HFF-Myc (cell line): ENCODE measurements at places on chromosomes 16 and 17.

DNA sequence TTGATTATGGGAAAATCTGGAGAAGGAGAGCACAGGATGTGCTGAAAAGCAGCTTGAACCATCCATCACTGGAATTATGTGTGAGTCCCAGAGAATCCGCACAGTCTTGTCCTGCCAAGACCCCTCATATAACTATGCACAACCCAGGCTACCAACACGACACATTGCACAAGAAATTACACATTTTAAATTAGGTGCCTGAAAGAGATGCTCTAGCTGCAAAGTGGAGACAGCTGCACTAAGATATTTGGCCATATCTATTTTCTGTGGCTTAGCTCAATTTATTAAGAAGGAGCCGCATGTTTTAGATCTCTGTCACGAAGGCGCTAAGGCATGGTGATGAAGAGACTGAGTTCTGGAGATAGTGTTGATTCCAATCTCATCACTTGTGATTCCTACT is 1308.4 kb downstream of the CDH8 start:
- no peak for DNase-seq

DNA sequence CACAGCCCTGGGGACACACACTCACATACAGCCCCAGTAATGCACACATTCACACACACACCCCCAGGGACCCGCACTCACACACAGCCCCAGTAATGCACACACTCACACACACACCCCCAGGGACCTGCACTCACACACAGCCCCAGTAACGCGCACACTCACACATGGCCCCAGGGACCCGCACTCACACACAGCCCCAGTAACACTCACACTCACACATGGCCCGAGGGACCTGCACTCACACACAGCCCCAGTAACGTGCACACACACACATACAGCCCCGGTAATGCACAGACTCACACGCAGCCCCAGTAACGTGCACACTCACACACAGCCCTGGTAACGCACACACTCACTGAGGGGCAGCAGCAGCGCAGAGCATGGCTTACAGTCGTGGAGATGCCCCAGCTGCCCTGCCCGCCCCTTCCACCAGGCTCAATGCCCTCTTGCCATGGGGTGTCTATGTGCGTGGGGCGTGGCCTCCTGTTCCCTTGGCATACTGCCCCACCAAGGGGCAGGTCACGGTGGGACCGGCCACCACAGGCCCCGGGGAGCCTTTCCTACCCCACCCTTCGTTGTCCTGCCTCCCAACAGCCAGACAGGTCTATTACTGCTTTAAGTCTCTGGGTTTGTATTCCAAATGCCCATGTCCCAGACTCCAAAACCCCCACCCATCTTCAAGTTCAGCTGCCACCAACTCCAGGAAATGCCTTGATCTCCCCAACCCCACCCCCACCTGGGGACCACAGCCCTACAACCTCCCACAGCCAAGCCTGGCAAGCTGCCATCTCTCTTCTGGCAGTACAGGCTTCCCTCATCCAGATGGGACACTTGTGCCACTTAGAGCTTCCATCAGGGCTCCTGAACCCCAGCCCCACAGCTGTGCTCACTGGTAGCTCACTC is 2.7 kb downstream of the CCDC102A start:
- DNase-seq, result no peak

DNA sequence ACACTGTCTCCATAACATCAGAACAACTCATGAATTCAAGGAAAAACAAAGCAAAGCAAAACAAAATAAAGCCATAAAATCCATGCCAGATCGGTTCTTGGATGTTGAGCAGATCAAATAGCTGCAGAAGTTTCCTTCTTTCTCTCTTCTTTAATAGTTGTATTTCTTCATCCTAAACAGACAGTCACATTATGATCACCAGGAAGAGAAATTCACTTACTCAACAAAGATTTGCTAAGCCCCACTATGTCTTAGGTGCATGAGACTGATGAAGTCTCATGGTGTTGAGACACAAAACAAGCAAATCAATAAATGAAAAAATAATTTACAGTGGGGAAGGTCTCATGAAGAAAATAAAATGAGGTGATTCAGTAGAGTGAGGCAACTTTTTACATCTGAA is 72.8 kb downstream of the WIPI1 start:
- DNase-seq, result no peak

GRCh38 chr17:10243883-10244844 is 45.8 kb upstream of the GAS7 start:
- peak; percentile 63 for DNase-seq

DNA sequence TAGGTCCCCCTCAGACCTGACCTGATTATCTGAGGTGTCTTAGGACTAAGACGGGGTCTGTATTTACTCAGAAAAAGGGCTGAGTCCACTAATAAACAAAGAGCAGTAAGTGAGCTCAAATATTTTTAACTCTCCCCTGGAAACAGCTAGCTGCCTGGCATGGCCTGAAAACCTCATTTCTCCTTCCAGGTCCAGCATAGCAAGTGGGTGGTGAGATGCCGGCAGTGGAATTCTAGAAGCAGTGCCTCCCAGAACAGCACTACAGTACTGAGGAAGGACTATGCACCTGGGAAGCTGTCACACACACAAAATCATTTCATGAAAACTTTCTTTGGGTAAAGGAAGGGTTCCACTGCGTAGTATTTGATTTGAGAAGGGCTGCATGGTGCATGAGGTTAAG is 29.5 kb upstream of the CFAP20 start:
- DNase-seq, result no peak

DNA sequence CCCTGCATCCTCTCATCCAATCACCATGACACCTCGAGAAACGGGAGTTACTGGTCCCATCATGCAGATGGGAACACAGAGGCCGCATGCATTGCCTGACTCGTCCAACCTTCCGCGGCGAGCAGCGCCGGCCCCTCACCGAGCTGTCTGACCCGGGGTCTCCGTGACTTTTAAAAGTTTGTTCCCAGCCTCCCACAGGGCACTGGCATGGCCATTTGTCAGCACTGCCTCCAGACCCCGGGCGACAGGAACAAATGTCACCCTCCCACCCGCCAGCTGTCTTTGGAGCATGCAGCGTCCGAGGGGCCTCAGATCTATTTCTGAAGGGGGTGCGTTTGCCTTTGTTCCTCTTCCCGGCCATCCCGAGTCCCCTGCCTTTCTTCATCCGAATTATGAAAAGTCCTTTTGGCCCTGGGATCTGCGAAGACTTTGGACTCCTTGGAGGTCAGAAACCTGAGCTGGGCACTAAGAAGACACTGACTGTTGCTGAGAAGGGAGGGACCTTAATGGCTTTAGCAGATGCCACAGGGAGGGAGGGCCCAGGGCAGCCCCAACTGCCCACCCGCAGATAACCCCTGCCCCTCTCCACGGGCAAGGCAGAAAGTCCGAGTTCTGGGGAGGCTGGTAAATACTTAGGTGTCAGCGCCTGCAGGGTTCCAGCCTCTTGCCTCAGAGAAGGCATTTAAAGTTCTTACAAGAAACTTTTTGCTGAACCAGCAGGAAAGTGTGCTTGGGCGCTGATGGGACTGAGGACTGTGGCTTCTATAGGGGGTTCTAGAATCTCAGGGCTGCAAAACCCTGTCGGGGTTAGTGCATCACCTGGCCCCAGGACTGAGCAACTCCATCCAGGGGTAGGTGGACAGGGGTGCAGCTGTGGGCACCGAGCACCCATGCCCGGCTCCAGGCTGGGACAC is 348.1 kb downstream of the FOXL1 start:
- no peak for DNase-seq

- peak; percentile 59 for DNase-seq
Measured at GRCh38 chr17:15409721-15410250, 57.6 kb downstream of the CDRT4 start.

- DNase-seq, result no peak
Measured at GRCh38 chr17:55466671-55467070, 44.6 kb downstream of the SMIM36 start.

DNA sequence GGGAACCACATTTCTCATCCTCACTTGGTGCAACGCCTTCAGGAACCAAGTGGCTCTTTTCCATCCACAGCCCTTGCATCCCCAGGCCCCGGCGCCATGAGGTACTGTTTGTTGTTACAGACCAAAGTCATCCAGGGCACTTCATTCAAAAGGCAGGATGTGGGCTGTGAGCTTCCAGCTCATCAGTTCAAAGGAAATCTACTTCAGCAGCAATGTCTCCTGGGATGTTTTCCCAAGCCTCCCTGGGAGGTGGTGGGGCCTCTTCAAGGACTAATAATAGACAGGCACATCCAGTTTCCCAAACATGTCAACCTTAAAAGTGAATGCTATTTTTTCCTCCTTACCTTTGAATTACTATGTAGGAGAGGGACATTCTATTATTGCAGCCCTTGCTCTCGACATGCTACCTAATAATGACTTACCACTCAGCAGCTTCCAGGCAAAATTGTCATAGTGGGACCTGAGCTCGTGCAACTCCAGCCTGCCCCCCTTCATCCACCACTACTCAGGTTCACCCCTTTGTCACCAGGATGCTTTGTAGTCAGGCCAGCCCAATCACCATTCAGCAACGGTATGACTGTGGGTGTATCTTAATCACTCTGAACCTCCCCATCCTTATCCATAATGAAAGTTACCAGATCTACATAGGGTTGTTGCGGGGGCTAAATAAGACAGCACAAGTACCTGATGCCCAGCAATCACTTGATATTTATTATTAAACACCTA is 1.7 kb upstream of the PRKCB start:
- DNase-seq, result no peak

GRCh38 chr17:14731591-14731990 is 430.7 kb downstream of the HS3ST3B1 start:
- no peak for DNase-seq

DNA sequence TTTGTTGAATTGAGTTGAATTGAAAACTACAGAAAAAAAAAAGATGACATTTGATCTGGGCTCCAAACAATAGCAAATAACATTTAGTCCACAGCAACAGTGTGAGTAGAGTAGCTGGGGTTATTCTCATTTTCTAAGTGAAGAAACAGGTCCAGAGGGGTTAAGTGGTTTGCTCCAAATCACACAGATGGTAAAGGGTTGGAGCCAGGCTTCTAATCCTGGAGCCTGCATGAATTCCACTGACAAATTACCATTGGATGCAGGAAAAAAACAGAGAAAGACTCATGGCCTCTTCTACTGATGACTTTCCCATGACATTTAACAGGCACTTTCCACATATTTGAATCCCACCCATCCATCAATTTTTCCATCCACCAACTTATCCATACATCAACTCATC is 182.4 kb downstream of the HS3ST4 start:
- DNase-seq, result no peak

DNA sequence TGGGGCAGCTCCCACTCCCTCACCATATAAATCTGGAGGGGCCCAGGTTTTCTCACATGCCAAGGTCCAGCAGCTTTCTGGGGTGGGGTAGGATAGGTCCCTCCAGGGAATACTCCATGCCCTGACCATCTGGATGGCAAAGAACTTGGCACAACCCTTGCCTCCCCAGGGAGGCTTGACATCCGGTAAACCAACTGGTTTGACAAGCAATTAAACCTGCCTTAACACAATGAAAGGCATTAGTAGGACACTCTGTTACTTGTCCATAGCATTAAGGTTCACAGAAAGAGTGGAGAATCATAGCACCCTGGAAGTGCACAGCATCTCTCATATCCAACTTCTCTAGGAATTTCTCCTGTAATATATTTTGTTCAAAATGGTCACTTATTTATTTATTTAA is 63.9 kb upstream of the MAF start:
- DNase-seq, result no peak

GRCh38 chr17:64639516-64639915 is 22.6 kb downstream of the SMURF2 start:
- DNase-seq, result no peak

GRCh38 chr16:85910854-85911247 is 11.9 kb downstream of the IRF8 start:
- DNase-seq, result no peak

- DNase-seq, result no peak
Measured at GRCh38 chr17:80481284-80482057, 5.1 kb upstream of the NPTX1 start.
